Naive thymus-derived CD8-positive, alpha-beta T cell (primary cell): ENCODE measurements at places on chromosomes 5 and 9.

- DNase-seq: no peak
Observed at GRCh38 chr9:35274993-35275392, 113.2 kb downstream of the UNC13B start.

DNA sequence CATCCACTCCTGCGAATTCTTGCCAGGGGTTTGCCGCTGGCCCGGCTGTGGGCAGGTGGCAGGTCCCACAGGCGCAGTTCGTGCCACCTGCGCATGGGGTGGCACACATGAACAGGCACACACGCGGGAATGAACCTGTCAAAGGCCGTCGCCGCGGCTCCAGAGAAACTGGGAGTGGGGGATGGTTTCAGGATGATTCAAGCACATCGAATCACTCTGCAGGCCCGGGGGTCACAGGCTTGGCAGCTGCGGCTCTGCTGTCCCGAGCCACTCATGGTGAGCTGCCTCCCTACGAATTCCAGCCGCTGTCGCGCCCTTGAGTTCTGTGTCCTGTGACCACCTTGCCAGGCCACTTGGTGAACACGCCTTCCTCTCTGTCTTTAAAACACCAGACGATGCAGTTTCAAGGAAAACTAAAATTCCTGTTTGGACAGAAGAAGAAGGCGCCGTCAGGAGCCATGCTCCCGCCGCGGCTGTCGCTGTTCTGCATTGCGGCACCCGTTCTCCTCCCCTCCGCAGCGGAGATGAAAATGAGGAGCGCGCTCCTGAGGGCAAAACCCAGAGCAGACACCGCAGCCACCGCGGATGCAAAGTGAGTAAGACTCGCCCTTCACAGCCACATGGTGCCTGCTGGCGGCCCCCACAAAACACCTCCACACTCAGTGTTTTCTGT, 15.4 kb upstream of the EXOC3 start:
- no peak for DNase-seq

- no peak for DNase-seq
Observed at GRCh38 chr9:123562844-123563346, 206.9 kb downstream of the CRB2 start.

- no peak for DNase-seq
Observed at GRCh38 chr5:32536246-32536645, 49.1 kb upstream of the SUB1 start.

GRCh38 chr9:134127616-134128015, 8.3 kb upstream of the WDR5 start:
- DNase-seq: no peak

DNA sequence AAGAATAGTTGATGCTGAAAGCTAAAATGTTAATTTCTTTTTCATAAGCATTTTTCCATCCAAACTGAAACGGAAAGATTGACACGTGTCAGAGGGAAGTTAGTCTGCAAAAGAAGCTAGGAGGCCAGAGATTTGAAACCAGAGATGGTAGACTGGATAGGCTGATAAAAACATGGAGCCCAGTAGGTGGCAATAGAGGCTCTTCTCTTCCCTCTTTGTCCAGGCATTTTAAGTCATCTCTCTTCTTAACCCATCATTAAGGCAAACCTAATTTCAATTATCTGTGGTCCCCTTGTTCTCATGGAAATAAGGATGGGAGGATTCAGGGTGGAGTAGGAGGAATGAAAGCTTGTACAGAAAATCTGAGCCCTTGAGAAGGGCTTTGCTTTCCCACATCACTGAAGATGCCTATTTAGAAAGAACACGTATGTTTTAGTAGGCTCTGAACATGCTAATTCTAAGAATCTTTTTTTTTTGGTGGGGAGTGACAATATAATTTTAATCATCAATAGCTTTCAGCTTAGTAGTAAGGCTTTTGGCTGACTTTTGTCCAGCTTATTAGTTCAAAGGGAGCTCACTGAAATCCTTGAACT, 66.6 kb downstream of the ZNF474 start:
- no peak for DNase-seq

DNA sequence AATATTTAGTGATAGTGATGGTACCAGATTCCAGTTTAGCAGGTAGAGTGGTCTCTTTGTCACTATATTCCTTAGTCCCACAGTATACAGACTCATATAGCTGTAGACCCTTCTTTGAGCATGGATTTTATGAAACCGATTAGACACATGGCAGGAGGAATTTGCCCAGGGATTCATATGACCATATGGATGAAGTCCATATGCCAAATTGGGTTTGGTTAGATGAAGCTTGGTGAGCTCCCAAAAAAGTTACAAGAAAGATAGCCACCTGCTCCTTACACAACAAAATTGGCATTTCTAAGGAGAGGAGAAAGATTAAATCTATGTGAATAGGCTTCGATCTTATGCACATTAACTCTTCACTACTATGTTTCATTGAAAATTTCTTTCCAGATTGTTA, 211.4 kb downstream of the CWC27 start:
- DNase-seq: no peak

DNA sequence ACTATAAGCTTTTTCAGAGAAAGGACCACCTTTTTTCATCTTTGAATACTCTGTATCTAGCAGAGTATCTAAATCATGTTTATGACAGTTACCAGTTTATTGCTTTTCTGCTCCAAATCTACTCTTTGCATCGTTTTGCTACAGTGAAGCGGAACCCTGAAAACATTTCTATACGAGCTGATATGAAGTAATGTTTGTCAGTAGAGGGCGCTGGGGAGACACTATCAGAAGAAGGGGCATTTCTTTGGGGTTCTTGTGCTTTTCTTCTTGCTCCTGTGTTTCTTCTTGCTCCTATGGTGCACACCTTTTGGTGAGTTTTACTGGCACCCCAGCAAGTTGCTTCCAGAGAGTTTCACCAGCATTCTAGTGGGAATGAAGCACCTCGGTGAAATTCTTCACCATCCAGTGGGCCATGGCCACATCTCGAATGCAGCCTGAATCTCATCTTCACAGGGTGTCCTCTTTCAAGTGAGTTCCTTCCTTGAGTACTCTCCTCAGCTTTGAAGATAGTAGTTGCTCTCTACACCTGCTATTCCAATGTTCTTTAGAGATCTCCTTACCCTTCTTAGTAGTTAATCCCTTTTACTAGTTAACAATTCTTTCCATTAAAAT, 98.4 kb downstream of the FGF1 start:
- DNase-seq: no peak

GRCh38 chr5:91910247-91910646, 527.1 kb upstream of the ARRDC3 start:
- DNase-seq: no peak

GRCh38 chr9:29514336-29514735, 1941.1 kb upstream of the C9orf72 start:
- no peak for DNase-seq

DNA sequence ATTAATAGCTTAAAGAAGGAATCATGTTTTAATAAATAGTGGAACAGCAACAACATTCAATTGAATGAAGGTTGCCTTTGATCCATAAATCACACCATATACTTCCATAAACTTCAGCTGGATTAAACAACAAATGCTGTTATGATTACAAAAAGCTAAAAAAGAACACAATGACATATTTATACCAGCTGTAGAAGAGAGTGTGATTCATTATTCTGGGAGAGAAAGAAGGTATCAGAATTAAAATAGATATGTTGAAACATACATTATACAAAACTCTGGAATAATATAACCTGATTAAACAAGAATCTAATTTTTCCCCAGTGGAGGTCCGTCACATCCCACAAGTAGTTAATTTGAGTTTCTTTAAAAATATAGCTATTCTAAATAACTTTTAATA, 7.5 kb upstream of the RECK start:
- no peak for DNase-seq

DNA sequence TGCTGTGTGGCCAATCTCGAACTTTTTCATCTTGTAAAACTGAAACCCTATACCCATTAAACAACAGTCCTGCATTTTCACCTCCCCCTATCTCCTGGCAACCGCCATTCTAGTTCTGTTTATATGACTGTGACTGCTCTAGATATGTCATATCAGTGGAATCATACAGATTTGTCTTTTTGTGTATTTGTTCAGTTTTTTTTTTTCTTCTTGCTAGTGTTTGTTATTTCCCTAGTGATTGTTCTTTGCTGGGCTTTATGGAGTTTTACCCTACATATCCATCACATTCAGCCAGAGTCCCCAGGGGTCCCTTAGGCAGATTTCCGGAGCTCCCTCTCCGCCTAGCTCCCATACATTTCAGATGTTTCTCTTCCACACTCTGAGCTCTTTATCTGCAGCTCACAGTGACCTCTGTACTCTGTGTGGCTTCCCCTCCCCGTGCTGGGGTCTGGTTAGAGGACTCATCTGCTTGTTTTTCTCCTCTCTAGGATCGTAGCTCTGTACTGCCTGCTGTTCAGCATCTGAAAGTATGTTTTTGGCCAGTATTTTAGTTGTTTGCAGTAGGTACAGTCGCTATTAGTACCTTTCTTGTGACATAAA, 25.1 kb upstream of the CARTPT start:
- no peak for DNase-seq

GRCh38 chr5:80916676-80917075, 43.5 kb upstream of the RASGRF2 start:
- DNase-seq: no peak

GRCh38 chr9:87592554-87593358, 95.1 kb downstream of the DAPK1 start:
- no peak for DNase-seq

- DNase-seq: no peak
Observed at GRCh38 chr5:36390640-36391039, 88.9 kb upstream of the RANBP3L start.
